Hematopoietic multipotent progenitor cell treated with erythropoietin and hydrocortisone succinate and interleukin-3 and kit ligand, for 8 days (in vitro differentiated cells): ENCODE measurements at places on chromosomes 4 and X.

- no peak for DNase-seq
Observed at GRCh38 chr4:18675586-18676525, 654.3 kb upstream of the LCORL start.

DNA sequence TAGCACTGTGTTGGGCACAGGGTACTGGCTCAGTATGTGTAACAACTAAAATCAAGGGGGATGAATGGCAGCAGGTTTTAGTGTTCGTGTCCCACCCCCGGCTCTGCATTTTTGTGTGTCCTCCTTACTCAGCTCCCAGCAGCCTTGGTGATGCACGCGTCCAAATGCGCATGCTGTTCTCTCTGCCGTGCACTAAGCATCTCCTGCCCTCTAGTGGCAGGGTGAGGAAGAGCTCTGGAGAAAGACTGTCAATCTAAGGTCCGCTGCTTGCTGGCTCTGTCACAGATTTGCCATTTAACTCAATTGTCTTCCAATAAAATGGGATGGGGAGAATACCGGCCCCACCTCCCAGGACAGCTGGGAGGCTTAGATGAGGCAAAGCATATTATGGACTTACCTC lies 61.4 kb downstream of the WFS1 start:
- peak; percentile 40 for DNase-seq

DNA sequence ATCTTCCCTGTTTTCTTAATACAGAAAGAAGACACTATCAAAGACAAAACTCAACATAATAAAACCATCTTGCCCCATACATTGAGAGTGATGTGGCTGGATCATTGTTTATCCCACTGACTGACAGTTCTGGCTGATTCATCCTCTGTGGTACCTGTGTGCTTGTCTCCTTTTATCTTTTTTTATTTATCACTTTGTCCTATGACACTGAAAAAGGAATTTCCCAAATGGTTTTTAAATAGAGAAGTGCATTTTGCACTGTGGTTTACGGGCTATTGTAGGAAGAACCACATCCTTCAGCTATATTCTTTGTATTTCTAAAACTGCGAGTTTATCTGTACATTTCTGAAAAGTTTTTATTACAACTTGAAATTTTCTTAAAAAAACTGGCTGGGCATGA lies 15.0 kb downstream of the TTC29 start:
- no peak for DNase-seq

- peak; percentile 22 for DNase-seq
Observed at GRCh38 chr4:42302348-42302747, 94.9 kb upstream of the SHISA3 start.

GRCh38 chrX:40061871-40062524 lies 35.8 kb downstream of the BCOR start:
- DNase-seq, result no peak

- DNase-seq, result no peak
Observed at GRCh38 chr4:7201420-7202305, 9.3 kb downstream of the SORCS2 start.

GRCh38 chr4:67327245-67328017 lies 217.9 kb downstream of the CENPC start:
- peak; percentile 78 for DNase-seq

DNA sequence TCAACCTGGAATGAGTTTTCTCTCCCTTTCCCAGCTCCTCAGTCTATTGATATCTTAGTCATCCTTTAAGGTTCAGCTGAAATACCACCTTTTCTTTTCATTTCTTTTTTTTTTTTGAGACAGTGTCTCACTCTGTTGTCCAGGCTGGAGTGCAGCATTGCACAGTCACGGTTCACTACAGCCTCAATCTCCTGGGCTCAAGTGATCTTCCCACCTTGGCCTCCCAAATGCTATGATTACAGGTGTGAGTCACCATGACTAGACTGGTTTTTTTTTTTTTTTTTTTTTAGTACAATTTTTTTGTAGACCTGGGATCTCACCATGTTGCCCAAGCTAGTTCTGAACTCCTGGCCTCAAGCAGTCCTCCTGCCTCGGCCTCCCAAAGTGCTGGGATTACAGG lies 28.9 kb downstream of the AFF1 start:
- peak; percentile 40 for DNase-seq

- no peak for DNase-seq
Observed at GRCh38 chr4:99504804-99505502, 5.9 kb upstream of the C4orf17 start.

GRCh38 chr4:81664079-81664478 lies 192.4 kb upstream of the RASGEF1B start:
- no peak for DNase-seq

GRCh38 chrX:45900766-45901615 lies 644.2 kb downstream of the ZNF674 start:
- no peak for DNase-seq

GRCh38 chr4:154124539-154125255 lies 335.8 kb upstream of the SFRP2 start:
- no peak for DNase-seq

GRCh38 chrX:19879181-19879580 lies 8.2 kb downstream of the SH3KBP1 start:
- no peak for DNase-seq

- DNase-seq, result no peak
Observed at GRCh38 chr4:84493092-84493850, 5.8 kb downstream of the NKX6-1 start.

DNA sequence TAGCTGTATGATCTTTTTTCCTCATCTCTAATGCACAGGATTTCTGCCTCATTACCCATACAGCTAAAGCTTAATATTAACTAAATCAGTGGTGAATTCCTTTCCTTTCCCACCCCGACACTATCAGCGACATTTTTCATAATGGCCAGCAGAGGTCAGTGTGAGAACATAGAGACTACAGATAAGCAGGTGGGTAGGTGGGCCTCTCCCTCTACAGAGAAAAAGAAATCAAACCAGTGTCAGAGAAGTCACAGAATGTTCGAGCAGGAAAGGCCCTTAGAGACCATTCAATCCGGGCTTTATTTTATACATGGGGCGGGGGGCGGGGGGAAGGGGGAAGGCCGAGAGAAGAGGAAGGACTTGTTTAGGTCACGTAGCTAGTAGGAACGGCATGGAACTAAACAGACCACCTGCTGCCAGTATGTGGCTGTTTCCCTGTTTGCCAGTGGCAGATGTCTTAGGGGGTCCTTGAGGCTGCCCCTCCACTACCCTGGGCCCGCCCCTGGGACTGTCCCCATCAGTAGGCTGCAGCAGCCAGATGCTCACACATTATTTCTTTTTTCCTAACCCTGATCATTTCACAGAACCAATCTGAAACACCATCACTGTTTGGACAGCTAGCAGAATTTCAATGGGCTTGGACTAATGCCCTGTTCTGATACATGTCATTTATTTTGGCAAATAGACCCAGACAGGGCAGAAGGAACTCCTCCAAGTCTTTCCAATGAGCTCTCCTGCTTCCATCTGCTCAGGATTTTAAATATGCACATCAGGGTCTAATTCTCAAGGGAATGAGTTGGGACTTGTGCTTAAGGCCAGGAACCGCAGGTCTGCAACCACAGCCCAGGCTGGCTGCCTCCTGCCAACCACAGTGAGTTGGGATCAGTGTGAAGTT lies 133.4 kb downstream of the ATG4A start:
- DNase-seq, result peak; percentile 33

DNA sequence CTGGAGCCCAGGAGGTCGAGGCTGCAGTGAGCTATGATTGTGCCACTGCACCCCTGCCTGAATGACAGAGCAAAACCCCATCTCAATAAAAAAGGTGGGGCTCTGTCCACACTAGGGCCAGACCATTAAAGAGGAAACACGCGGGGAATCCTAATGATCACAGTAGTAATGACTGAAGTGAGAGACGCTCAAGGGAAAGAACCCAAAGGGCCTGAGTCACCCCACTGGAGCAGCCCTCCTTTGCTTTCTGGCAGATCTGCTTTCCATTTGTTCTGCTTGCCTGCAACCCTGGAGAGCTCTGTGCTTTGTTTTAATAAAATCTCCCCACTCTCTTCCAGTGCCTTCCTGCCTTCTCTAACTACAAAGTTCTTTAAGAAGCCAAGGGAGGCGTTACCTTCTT lies 5.0 kb downstream of the TFDP3 start:
- no peak for DNase-seq

DNA sequence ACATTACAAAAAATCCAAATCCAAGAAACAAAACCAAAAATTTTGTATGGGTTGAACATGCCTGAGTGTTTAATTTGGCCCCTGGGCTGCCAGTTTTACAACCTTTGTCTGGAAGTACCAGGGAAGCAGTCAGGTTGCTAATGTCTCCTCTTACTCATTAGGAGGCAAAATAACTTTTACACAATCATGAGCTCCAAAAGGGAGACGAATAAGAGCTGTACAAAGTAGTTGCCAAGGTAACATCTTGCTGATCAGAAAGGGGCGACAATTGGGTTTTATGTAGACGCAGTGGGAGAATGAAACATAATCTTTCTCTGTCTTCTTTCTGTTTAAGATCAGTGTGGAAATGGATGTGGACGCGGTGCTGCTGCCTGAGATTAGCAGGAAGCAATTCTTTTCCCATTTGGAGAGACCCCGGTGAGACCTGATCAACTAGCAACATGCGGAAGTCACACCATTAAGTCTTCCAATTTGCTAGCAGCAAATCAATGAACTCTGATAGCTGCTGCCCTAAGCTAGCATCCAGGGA lies 90.7 kb upstream of the IGFBP7 start:
- no peak for DNase-seq

GRCh38 chr4:152938237-152938947 lies 2.3 kb downstream of the FHDC1 start:
- DNase-seq, result peak; percentile 17

- no peak for DNase-seq
Observed at GRCh38 chr4:113065629-113066028, 16.2 kb downstream of the ANK2 start.

- no peak for DNase-seq
Observed at GRCh38 chrX:23729214-23729613, 13.9 kb downstream of the ACOT9 start.

- no peak for DNase-seq
Observed at GRCh38 chr4:33494150-33494549, 2750.2 kb downstream of the ARAP2 start.

DNA sequence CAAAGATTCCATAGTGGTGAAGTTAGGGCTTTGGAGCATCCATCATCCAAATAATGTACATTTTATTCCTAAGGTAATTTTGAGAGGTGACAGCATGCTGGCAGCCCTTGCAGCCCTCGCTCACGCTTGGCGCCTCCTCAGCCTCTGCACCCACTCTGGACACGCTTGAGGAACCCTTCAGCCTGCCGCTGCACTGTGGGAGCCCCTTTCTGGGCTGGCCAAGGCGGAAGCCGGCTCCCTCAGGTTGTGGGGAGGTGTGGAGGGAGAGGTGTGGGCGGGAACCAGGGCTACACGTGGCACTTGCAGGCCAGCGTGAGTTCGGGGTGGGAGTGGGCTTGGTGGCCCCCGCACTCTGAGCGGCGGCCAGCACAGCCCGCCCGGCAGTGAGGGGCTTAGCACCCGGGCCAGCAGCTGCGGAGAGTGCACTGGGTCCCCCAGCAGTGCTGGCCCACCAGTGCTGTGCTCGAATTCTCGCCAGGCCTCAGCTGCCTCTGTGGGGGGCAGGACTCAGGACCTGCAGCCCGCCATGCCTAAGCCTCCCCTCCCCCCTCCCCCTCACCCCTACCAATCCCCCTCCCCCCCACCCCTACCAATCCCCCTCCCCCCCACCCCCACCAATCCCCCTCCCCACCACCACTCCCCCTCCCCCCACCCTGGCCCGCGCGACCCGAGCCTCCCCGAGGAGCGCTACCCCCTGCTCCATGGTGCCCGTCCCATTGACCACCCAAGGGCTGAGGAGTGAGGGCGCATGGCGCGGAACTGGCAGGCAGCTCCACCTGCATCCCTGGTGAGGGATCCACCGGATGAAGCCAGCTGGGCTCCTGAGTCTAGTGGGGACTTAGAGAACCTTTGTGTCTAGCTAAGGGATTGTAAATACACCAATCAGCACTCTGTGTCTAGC lies 37.0 kb upstream of the DKK2 start:
- DNase-seq, result no peak

DNA sequence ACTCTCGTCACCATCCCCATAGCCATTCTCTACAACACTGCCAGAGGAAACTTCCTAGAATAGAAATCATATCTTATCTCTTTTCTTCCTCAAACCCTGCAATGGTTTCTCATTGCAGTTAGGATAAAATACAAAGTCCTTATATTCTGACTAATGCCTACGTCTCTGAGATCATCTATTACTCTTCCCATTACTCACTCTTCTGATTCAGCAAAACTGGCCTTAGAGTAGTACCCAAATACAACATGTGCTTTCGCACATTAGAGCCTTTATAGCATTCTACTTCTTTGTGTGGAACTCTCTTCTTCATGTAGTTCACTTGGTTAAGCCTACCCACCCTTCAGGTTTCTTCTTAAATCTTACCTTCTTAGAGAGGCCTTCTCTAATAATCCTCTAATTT lies 28.0 kb downstream of the LHFPL1 start:
- DNase-seq, result no peak

DNA sequence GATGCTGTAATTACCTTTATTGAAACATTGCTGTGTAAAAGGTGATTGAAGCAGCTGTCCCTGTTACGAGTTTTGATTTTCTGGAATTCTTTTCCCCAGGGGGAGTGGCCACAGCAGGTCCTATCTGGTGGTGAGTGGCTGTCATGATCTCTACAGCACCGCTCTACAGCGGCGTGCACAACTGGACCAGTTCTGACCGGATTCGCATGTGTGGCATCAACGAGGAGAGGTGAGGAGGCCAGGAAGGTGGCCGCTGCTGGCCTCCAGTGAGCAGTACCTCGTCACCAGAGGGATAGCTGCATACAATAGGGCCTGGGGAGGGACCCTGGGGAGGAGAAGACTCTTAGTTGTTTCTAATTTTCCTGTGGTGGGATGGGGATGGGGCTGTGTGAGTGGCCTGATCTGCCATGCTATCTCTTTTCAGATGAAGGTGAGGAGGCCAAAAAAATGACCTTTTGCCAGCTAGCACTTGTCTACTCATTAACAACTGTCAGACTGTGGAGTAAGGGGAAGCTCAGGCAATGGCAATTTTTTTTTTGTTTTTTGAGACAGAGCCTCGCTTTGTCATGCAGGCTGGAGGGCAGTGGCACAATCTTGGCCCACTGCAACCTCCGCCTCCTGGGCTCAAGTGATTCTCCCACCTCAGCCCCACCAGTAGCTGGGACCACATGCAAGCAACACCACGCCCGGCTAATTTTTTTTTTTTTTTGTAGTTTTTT lies 22.8 kb downstream of the BCORL1 start:
- no peak for DNase-seq

DNA sequence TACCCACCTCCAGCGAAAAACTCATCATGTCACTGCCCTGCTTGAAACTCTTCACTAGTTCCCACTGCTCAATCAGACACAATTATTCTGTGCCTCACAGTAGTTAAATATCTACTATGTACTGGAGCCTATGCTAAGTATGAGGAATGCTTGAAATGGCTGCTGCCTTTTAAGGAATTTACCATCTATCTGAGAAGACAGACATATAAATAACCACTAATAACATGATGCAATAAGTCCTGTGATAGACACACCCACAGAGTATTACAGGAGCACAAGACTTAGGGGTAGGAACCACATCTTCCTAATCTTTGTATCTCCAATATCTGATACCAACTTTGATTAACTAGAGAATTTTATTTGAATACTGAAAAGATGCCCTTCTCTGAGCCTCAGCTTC lies 21.1 kb downstream of the SLC25A53 start:
- no peak for DNase-seq
